Keratinocyte (primary cell): ENCODE measurements at places on chromosomes 11 and 22. TPM values are rescaled to one million over a fixed set of nuclear protein-coding genes. Genes with fewer than 3 reads are reported as not detected.

Gene GGT1
- polyA plus RNA-seq = 5.8 to 20.1 TPM (median 6.2 TPM) in 3 replicates

Gene CASP12
- not detected in 3 replicates for polyA plus RNA-seq

Gene FAM83F
- 15.3 to 45.1 TPM (median 22.8 TPM) in 3 replicates for polyA plus RNA-seq

Gene OR9G1
- not detected in 3 replicates for polyA plus RNA-seq

Gene ACR
- polyA plus RNA-seq = not detected in 3 replicates

Gene FADS3
- polyA plus RNA-seq = 33.9 to 112 TPM (median 38.7 TPM) in 3 replicates

Gene TSSK2
- not detected in 3 replicates for polyA plus RNA-seq

Gene ME3
- 1.0 to 1.6 TPM (median 1.1 TPM) in 3 replicates for polyA plus RNA-seq
